ENCODE measurements at places on chromosomes 11 and 22.

DNA sequence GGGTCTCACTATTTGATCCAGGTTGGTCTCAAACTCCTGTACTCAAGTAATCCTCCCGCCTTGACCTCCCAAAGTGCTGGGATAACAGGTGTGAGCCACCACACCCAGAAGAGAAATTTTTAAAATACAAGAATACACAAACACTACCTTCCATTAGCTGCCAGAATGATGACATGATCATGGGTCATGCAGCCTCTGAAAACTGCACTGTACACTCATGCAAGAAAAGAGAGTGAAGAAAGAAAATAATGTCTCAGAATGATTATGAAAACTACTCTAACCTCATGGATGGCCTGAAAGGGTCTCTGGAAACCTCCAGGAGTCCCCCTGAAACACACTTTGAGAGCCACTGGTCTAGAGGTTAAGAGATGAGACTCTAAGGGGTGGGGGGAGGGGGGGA lies 18.8 kb downstream of the VPS37C start:
- no peak for DNase-seq

- no peak for DNase-seq
These were observed 400.4 kb downstream of the NXPE2 start for GRCh38 chr11:115078461-115079438.

DNA sequence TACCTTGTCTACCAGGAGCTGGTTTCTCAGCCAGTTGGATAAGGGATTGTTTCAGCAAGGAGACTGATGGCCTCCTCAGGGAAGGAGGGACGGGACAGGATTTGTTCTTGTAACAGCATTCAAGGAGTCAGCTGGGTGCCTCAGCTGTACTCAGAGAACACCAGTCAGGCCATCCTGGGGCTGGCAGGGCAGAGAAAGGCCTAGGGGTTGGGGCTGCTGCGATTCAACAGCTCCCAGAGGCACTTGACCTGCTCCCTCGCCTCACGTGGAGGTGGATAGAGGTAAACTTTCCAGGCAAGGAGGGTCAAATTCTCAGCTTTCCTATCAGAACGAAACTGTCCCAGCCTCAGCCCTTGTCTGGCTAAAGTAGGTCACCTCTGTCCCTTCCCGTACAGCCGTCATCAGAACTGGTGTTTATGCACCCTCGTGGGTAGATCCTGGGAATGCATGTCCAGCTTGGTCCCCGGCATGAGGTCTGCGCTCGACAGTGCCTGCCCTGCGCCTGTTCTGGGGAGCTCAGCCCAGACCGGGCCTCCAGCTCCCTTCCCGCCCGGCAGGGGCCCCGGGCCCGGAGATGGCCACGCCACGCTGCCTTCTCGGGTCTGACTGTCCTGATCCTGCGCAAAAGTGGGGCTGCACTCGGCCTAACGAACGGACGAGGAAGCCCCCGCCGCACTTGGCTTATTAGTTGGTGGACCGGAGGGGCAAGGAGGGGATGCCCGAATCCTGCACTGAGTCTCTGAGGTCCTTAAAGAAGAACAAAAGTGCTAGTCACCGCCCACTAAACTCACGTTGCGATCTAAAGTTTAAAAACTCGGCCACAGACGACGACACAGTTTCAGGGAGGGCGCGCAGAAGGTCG lies 762 bp upstream of the CCDC134 start:
- DNase-seq: no peak

DNA sequence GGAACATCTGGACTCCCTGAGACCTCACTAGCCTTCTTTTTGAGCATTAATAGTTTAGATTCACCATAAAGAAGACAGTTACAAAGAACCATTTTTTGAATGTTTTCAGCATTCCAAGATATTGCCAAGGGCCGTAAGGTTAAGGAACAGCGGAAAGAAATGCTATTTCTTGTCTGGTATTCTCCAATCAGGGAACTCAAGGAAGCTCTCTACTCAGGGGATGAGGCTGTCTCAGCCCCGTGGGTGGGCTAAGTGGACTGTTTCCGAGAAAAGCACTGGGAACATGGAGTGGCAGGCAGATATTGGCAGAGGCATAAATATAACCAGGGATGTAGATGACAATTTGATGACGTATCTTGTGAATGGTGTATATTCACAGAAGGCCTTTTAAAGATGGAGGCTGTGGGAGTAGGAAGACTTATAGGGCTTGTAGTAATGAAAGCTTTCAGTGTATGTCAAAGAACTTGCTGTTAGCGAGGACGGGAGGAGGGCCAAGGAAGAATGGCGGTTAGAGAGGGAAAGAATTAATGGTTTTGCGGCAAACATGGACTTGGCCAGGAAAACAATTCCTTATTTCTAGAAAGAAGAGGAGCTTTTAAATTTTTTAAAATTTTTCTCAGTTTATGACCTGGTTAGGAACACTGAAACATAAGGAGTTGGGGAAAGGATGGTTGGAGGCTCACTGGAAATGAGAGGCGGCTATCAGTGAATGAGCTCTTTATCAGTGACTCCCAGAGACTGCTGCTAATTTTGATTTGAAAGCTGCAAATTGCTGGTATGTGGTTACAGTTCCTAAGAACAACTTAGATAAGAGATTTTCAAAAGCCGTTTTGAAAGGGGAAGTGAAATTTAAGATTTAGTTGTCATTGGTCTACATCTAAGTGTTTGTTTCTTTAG lies 64.6 kb downstream of the ST3GAL4 start:
- peak; percentile 79 for DNase-seq
